Suprapubic skin (tissue), 4 donors: ENCODE measurements at places on chromosomes 16 and 17.

DNA sequence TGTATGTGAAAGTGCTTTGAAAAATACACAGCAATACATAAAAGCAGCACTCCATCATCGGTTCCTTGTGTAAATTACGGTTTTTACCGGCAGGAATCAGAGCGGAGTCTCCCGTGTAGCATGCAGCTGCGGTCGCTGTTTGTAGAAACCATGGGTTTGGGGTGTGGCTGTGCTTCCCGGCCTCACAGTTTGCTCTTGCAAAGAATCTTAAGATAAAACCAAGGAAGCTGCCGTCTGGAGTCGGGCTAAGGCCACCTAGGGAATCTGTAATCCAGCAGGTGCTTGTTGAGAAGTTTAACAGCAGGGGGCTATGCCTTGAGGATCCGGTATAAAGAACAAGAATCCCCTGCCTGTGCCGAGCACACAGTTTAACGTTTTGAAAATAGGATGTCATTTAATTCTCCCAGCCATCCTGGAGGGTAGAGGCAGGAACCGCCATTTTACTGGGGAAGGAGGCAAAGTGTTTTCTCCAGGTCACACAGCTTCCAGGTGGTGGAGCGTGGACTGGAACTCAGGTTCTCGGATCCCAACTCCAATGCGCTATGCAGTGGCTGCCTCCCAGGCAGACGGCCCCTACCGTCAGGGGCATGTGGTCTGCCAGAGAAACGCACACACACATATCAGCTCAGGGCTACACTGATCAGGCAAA, 6.0 kb upstream of the TLCD3A start:
- DNase-seq: no peak

DNA sequence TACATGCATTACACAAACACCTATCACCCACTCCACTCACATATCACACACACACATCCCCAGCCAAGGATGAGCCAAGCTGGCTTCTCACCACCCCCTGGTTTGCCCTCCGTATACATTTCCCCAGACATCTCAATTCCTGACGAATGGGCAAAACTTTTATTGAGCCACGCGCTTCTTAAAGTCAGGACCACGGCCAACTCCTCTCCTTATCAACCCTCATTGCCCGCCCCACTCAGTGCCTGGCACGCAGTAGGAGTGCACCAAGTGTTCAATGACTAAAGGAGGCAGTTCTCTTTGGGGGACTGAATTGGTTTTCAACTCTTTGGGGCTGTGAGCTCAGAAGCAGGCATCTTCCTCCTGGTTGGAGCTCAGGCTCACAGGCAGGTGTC, 22.5 kb upstream of the C16orf78 start:
- no peak for DNase-seq

- DNase-seq: no peak
Measured at GRCh38 chr17:65154770-65155589, 17.8 kb downstream of the RGS9 start.

GRCh38 chr16:78462288-78463208, 363.1 kb downstream of the WWOX start:
- no peak for DNase-seq

DNA sequence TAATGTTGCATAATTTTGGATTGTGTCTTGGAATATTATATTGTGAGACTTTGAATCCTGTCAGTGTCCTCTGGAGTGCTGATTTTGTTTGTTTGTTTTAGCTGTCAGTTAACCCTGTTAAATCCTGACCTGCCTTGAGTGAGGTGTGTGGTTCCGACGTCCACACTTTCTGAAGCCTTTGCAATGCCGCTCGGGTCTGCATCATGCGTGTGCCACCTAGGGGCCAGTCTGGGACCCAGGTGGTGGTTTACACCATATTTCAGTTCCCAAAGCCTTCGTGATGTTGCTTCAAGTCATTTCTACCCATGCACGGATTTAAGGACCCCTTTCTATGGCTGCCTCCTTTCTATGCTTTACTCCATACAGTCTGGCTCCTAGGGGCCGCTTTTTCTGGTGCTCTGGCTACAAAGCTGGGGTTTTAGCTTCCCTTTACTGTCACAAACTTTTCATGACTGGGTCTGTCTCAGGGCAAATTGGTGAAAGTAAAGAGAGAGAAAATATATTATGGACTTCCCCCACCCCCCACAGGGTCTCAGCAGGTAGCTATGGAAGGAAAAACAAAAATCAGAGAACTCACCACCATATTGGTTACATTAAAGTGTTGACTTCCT, 11.4 kb upstream of the OR4D1 start:
- DNase-seq: no peak

GRCh38 chr17:77898521-77899434, 59.7 kb upstream of the TNRC6C start:
- DNase-seq: no peak

GRCh38 chr16:28503470-28504259, 3.0 kb downstream of the IL27 start:
- no peak for DNase-seq

GRCh38 chr17:82246365-82247181, 17.7 kb downstream of the SLC16A3 start:
- peak; percentile 65 for DNase-seq

DNA sequence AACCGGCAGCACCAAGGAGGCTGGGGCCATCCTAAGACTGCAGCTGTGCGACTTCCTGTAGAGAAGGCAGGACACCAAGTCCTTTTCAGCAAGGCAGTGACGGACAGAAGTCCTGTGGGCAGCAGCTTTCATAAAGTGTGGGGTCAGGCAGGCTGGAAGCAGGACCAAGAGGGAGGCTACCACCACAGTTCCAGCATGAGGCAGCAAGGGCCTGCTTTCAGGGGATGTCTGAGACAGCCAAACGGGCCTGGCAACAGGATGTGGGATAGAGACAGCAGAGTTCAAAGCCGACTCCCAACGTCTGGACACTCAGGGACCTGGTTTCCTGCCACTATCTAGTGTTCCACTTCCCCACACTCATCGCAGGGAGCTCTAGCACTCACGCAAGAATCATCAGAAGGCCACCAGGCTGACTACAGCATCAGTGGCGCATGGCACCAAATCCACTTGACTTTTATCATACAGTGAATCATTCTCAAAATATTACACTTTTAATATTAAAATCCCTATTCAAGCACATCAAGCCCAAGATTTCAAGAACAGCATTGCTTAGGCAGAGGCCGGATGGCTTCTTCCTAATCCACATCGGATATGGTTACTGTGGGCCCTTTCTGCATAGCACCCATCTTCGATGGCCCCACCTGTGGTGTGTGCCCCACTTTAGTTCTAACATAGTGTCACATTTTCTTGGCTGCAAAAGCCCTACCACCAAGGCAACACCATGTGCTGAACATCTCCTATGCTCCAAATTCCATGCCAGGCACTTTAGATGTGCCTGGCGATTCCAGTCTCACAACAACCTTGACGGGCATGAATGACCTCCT, 5.2 kb downstream of the USP7 start:
- DNase-seq: peak; percentile 75

DNA sequence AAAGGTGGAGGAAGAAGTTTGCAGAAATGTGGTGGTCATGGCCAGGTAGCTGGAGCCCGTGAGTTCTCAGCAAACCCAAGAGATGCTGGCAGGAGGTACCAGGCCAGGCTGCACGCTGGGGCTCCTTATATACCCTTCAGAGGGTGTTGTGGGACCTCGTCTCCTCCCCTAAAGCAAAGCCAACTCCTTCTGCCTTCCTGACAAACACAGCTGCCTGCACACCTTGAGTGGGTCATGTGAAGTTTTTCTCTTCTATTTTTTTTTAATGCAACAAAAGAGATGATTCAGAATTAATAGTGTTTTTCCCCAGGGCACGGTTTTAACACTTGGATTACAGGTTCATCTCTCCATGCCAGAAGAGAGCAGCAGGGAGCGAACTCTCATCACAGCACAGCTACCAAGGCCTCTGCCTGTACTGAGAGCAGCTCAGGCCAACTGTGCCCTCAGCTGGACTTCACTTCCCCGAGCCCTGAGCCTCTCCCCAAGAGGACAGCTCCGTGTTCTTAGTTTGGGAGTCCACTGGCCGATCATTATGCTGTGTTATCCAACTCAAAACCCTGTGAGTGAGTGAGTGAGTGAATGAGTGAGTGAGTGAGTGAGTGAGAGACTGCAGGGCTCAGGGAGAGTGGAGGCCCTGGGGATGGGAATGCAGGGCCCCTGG, at the start of gene KRT15:
KRT15 (minus strand) TSS at position 102 of the 661 bp plus-strand sequence; CDS start at position 39, 63 bp downstream.
- no peak for DNase-seq

DNA sequence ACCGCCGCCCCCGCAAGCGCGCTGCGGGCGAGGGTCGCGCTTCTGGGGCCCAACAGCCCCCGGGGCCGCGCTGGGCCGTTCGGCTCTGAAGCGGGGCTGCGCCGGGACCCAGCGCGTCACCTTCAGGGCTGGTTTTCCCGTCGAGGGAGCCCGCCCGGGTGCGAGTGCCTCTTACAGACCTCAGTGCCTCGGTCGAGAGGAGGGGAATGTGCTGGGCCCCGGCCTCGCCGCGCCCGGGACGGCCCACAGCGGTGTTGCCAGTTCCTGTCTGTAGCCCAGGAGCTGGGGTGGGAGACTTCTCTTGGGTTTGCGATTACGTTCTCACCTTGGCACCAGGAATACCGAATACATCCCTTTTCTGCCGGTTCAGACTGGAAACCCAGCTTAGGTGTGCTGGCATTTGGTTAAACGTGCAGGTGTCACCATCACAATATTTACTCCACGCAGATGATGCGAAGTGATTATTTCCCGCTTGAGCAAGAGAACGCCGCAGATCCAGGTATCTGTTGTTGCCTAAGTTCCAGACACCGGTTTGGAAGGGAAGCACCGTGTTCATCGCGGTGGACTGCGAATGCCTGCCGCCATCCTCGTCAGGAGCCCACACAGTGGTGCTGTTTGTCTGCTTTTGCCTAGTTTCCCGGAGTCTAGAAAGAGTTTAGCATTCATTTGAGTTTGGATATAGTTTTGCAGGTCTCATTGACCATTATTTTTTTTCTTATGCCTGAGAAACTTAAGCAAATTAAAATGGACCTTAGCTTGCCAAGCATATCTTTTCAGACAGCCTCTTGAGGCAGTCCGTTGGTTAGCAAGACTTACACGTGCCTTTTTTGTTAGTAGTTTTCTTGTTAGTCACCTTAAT, 914 bp downstream of the MAP1LC3B start:
- DNase-seq: no peak

- no peak for DNase-seq
Measured at GRCh38 chr17:74757502-74757901, 9.1 kb downstream of the NHERF1 start.

DNA sequence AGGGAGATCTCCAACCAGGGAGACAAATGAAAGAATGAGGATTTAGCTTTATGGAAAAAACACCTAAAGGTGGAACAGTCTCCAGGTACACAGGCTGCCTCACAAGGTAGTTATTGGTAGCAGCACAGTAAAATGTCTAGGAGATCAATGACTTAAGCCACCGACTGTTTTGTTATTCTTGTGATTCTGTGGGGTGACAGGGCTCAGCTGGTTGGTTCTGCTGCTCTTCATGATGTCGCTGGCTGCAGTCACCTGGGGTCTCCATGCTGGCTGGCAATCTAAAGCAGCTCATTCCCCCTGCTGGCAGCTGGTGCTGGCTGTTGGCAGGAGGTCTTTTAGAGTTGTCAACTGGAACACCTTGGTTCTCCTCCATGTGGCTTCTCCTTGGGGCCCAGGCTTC, 69.2 kb downstream of the FOXL1 start:
- DNase-seq: peak; percentile 4

DNA sequence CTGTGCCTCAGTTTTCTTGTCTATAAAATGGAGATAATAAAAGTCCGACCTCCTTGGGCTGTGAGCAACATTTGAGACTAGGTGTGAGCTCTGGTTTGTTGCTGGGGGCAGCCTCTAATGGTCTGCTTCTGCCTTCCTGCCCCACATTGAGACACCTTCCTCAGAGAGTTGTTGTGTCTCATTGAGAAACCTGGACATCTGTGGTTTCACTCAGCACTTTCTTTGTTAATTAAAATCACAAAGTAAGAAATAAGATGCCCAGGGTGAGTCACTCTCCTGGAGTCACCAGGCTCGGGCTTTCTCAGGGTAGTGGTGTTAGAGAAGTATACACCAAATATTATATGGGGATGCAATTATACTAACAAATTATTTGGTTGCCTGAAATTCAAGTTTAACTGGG, 389.2 kb upstream of the SALL1 start:
- no peak for DNase-seq
